ENCODE measurements at places on chromosomes 7 and 10.
A peak's percentile ranks its signal among the peaks of the same experiment; 100 is the strongest.

GRCh38 chr10:70584909-70585544, 17.5 kb downstream of the PRF1 start:
- DNase-seq = peak; percentile 52

DNA sequence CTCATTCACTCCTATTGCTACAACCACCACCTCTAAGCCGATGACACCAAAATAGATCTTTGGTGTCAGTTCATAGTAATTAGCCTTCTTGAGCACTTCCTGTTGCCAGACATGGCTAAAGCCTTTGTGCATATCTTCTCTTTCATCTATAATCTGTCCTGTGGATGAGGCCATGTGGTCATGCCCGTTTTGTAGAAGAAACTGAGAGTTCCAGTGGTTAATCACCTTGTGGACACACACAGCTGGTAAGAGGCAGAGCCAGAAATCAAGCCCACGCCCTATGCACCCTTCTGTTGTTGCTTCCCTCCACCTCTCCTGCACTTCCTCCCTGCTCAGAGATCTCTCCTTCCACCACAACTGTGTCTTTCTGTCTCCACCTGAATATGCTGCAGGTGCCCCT, 285.1 kb upstream of the PFKP start:
- DNase-seq = no peak

- no peak for DNase-seq
These were observed 12.3 kb downstream of the KLHL7 start for GRCh38 chr7:23117841-23118240.

- DNase-seq = no peak
These were observed 354.6 kb upstream of the PLXDC2 start for GRCh38 chr10:19461588-19461987.

- no peak for DNase-seq
These were observed 139.0 kb downstream of the CREB5 start for GRCh38 chr7:28551331-28551730.

DNA sequence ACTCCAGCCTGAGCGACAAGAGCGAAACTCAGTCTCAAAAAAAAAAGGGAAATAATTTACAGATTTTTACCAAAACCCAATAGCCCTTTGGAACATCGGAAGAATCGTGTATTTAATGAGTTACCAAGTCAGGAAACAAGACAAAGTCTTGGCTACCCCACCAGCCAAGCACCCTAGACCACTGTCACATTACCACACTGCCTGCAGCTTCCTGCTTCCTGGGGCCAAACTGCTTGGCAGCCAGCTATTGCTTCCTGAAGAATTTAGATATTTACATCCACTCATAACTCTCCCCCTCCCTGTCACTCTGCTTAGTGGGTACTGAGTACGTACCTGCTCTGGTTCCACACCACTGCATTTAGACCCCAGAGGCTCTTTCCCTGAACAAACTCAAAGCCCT, 14.1 kb upstream of the TNPO3 start:
- no peak for DNase-seq

DNA sequence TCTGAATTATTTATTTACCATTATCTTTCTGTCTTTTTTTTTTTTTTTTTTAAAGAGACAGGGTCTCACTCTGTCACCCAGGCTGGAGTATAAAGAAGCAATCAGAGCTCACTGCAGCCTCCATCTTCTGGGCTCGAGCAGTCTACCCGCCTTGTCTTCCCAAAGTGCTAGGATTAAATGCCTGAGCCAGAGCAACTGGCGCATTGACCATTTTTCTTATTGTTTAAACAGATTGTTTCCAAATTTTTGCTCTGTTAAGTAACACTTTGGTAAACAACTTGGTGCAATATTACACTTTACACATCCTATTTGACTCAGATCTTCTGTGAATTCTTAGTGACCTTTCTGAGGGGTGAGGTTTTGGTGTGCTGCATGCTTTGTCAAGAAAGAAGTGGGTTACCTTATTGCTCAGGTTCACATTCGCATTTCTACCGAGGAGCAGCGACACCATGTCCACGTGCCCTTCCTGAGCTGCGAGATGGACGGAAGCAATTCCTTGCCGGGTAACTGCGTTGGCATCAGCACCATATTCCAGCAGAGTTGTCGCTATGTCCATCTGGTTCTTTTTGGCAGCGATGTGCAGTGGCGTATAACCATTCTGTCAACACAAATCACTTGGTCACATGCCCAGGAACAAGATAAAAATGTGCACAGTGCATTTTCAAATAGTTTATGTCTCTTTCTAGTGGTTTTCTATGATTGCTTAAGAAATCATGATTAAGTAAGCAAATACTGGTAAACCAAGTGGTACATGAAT, 203.2 kb downstream of the ANK3 start:
- no peak for DNase-seq

DNA sequence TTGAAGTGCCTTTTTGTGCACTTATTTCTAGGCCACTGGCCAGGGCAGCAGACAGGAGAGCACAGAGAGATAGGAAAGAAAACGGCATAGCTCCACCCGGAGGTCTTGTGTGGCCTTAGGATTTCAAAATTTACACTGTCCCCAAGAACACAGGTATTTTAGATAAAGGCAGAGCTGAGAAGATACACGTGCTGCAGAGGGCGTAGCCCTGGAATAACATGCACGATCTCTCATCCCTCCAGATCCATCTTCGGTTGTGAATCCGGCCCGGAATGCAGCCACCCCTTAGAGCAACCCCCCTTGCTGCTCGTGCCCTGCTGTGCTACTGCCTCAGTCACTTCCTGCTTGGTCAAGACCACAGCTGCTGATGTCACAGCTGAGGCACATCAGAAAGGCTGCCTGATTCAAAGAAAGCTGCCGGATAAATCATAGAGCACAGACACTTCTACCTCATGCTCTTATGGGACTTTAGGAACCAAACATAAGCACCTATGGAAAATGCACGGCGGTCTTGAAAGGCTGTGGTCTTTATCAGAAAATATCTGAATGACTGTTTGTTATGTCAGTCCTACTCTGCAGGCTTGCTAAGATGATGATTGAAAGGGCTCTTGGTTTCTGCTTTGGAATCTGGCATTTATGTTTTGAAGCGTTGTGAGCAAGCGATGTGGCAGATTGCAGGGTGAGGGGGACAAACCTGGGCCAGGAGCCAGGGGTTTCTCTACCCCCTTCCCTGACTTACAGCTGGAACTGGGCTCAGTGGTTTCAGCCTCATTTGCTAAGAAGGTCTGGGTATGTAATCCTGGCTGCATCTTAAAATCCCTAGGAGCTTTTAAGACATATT, 152.0 kb downstream of the SVIL start:
- DNase-seq = no peak

DNA sequence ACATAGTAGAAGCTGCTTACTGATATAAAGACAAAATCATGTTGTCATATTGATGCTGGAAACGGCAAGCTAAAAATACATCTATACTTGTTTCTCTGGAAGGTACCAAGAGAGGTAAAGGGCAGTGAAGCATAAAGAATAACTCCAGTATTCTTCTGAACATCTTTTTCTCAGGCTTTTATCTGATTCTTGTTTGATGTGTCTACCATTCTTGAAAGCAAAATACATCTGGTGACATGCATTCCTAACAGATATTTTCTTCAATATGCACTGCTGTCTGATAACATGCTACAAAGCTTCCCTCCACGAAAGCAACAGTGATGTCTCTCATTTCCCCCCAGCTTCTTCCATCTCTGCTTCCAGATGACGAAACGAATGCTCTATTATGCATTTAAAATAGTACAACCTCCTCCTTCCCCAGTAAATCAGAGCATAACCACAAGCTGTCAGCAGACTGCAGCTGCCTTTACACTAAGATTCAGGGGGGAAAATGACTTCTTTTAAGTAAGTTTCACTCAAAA, 100.8 kb downstream of the ARHGAP21 start:
- no peak for DNase-seq

GRCh38 chr10:109504401-109504800, 418.9 kb downstream of the XPNPEP1 start:
- DNase-seq = no peak

GRCh38 chr7:12581897-12582296, 11.4 kb downstream of the SCIN start:
- no peak for DNase-seq

- DNase-seq = no peak
These were observed 57.6 kb upstream of the PDZD8 start for GRCh38 chr10:117432866-117433265.

DNA sequence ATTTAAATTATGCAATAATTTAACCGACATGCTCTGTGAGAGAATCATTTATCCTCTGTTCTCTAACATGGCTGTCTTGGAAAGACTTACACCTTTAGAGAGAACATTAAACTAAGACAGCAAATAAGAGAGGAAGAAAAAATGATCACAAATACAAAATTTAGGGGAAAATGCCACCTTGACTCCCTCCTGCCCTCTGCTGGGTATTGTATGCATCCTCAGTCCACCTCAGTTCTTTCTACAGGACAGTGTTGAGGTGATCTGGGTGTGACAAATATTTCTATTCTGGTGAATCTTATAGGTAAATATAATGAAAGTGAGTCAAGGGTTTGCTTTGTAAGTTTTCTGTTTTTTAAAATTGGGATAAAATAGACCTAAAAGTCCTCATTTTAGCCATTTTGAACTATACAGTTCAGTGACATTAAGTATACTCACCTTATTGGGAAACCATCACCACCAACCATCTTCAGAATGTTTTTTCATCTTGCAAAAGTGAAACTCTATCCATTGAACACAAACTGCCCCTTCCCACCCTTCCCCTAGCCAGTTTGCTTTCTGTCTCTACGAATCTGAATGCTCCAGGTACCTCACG, 61.5 kb upstream of the ELMO1 start:
- no peak for DNase-seq

- DNase-seq = no peak
These were observed 204.8 kb downstream of the TNS3 start for GRCh38 chr7:47376991-47377616.

- no peak for DNase-seq
These were observed 447.7 kb downstream of the SUGCT start for GRCh38 chr7:40582539-40582938.

GRCh38 chr10:110036640-110037039, 28.9 kb downstream of the ADD3 start:
- no peak for DNase-seq

DNA sequence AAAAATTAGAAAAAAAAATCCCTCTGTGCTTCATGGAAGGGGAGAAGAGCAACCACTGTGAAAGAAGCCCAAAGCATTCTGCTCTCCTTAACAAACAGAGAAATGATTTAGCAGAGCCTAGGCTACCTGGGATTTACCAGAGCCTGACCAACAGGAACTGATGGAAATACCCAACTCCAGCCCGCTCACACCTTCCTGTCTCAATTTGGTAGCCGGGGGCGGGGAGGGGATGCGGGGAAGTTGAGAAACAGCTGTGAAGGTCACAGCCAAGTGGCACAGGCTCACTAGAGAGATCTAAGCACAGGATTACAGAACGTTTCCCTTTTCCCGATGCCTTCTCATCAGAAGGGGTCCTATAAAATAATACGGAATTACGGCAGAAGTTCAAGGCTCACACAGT, 17.6 kb downstream of the RSU1 start:
- no peak for DNase-seq

DNA sequence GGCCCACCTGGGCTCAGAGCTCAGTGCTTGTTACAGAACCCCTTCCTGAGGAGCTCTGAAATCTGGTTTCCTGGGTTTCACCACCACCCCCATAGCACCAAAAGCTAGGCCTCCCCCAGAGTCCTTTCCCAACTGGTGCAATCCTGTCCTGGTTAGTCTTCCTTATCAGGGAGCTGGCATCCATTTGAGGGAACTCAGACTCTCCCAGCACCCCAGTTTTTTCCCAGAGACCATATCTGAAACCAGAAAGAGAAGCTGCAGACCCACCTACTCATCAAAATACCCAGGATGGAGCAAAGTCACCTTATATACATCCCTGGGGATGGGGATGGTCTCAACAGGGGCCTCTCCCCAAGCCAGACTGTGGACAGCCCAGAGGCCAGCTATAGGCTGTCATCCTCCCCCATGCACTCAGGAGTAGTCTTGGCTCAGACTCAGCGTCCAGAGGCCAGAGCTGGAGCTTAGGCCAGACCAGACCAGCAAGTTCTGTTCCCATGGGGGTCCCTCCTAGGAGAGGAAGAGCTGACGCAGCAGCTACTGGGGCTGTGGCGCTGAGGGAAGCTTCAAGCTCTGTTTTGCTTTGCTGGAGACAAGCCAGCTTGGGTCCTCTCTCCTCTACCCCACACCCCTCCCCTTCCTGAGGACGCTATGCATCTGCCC, 3.0 kb downstream of the TBATA start:
- no peak for DNase-seq

GRCh38 chr7:17020250-17020649, 138.5 kb upstream of the AGR3 start:
- no peak for DNase-seq

DNA sequence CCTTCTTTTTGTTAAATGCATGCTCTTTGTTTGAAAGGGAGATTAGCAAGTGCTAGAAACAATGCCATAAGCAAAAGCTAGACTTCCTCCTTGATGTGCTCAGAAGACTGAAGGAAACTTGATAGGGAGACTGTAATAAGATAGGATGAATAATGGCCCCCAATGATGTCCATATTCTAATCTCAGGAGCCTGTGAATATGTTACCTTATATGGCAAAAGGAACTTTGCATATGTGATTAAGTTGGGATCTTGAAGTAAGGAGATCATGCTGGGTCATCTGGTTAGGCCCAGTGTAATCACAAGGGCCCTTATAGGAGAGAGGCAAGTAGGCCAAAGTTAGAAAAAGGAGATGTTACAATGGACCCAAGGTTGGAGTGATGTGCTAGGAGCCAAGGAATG, 13.6 kb upstream of the LIPM start:
- no peak for DNase-seq
